ENCODE measurements at places on chromosomes 7 and 10.

DNA sequence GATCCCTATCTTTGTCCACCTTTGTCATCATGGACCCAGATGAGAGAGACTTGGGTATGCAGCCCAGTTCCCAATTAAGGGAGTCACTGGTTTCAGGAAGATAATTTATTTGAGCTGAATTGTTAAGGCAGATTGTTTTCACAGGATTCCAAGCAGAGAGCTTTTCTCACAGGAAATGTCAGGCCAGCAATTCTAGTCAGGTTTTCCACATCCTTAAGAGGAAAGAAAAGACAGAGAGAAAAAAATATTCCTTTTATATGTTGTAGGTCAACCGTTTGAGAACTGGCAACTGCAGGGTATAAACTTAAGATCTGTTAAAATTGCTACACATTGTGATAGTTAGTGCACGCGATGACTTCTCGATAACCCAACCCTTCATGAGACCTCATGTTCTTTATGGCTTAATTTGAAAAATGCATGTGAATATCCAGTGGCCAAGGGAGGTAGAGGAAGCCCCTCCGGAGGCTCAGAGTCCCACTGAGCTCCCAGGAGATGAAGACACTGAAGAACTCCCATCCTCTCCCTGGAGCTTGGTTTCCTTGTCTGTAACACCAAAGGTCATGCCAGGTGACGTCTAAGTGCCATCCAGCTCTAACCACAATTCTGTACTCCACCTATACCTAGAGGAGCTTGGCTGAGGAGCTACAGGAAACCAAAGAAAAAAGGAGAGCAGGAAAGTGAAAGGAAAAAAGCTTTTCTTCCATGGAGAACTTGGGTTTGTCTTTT lies 45.6 kb downstream of the MINDY4 start:
- DNase-seq, result no peak

DNA sequence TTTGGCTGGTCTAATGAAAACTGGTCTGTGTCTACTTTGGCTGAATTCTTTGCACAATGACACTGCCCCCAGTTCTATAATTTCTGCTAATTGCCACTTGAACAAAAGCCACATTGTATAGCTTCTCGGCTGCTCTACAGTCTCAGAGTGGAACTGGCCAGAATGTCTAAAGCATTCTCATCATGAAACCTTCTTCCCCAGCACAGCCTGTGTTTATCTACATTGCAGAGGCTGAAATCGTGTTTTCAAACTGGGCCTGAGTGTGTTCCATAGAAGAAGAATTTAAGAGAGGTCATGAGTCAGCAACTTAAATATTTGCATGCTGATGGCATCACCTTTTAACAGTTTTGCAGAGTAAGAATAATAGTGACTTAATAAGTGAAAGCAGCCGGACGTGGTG lies 177.2 kb downstream of the BUB3 start:
- no peak for DNase-seq

- no peak for DNase-seq
These were observed 169.5 kb downstream of the SNX13 start for GRCh38 chr7:17770710-17771375.

DNA sequence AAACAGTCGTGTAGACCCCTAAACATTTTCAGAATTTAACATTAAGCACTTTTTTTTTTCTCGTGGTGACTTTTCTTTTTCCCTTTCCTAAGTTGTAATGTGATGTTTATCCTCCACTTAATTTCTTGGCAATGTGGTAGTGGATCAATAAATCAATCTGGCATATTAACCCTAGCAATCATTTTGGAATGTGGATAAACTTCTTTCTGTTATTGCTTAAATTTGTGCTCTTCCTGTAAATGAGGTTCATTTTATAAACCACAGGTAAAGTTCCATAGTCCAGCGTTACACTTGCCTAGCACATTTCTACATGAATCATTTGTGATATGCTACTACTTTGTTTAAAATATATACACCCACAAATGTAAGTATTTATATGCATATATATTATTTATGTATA lies 247.4 kb upstream of the ETV1 start:
- no peak for DNase-seq

- no peak for DNase-seq
These were observed 28.9 kb upstream of the STK17A start for GRCh38 chr7:43553999-43554398.

DNA sequence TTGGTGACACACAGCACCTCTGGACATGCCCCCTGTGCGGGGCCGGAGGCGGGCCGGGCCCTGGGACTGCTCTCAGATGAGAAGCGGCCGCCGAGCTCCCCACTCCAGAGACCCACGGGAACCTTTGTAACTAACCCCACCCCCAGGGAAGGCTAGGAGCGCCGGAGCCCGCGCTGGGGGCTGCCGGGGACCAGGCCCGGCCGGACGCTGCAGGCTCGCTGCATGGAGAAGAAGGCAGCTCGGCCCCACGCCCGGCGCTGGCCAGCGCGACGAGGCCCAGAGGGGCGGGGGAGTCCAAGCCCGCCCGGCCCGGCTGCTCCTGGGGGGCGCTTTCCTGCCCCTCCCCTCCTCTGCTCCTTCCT lies 36.5 kb downstream of the AGAP3 start:
- no peak for DNase-seq

GRCh38 chr7:130270947-130271800 lies 4.5 kb downstream of the CPA2 start:
- no peak for DNase-seq

Measured in activated CD8-positive, alpha-beta memory T cell treated with anti-CD3 and anti-CD28 coated beads for 1 hour (primary cell).